Occipital lobe (tissue), 3 donors: ENCODE measurements at places on chromosomes 4 and X.

DNA sequence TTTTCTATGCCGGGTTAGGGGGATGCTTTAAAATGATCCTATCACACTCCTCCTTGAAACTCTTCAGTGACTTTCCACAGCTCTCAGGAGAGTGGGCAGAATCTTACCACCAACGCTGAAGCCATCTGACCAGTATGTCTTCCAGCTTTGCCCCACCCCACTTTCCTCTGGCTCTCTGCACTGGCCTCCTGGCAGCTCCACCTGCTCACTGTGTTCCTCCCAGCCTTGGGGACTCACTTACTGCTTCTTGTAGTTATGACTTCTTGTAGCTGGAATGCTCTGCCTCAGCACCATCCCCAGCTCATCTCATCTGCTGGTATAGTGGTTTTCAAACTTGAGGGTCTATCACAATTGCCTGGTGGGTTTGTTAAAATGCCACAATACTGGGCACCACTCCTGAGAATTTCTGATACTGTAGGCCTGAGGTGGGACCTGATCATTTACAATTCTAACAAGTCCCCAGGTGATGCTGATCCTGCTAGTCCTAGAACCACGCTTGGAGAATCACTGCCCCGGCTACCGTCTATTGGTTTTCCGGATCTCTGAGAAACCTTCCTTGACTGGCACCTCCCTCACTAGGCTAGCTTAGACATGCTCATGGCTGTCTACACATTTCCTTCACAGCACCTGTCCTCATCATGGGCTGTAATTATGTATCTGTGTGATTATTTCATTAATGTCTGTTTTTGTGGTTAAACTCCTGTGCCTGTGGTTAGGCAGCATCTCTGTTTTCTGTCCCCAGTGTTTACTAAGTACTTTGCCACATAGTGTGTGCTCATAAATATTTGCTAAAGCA is 152.2 kb downstream of the MGST2 start:
- no peak for DNase-seq

DNA sequence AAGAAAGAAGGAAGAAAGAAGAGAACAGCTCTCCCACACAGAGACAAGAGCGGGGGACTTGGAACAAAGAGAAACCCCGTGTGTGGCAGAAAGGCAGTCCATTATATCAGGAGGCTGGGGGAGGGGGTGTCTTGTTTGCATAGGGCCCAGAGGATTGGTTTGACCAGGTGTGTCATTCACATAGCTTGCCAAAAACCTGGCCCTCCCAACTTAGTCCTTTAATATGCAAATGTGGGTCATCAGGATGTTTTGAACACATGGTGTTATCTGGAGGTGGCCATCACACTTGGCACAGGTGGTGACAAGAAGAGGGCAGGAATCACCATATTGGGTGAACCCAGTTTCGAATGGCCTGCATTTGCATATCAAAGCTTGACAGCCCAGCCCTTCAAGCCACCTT is 111.7 kb downstream of the LINC00632 start:
- no peak for DNase-seq

GRCh38 chr4:153081693-153082092 is 122.5 kb upstream of the TRIM2 start:
- DNase-seq: no peak

DNA sequence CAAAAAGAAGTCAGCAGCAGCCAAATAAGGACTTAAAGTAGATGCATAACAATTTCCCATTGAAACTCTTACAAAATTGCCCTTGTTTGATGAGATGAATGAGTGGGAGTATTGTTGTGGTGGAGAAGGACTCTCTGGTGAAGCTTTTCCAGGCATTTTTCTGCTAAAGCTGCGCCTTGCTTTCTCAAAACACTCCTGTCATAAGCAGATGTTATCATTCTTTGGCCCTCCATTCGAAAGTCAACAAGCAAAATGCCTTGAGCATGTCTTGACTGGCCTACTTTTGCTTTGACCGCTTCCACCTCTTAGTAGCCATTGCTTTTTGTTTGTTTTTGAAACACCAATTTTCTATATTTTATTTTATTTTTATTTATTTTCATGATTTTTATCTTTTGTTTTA is 340.9 kb upstream of the FGF13 start:
- no peak for DNase-seq

GRCh38 chr4:158155656-158156356 is 17.0 kb downstream of the GASK1B start:
- no peak for DNase-seq

DNA sequence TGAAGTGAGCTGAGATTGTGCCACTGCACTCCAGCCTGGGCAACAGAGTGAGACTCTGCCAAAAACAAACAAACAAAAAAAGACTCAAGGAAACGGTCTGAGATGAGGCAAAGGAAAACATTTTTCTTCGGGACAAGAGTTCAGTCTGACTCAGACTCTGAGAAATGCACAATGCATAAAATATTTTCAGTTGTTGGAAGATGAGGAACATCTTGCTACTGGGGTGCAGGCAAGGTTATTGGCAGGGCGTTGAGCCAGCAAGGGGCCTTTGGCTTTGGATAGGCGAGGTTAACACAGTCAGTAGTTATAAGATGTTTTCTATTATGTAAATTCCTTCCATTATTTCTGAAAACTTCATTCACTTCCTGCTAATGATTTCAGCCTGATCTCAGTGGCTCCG is 96.1 kb upstream of the VCX start:
- no peak for DNase-seq

DNA sequence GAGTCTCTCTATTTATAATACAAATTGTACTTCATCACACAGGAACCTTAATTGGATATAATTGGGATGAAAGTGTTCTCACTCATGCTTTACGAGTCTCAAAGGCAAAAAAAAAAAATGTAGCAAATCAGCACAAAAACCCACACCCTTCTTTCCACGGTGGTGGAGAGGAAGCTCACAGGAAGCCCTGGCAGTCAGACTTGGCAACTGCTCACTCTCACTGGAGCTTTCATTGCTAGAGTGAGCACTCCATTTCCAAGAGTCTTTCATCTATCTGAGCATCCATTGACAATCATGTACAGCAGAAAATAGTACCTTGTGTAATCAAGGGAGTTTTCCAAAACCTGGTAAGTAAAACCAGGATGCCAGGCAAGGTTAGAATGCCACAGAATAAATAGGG is 2159.4 kb upstream of the AGA start:
- DNase-seq: no peak

GRCh38 chr4:155887045-155887444 is 16.5 kb upstream of the TDO2 start:
- DNase-seq: no peak

DNA sequence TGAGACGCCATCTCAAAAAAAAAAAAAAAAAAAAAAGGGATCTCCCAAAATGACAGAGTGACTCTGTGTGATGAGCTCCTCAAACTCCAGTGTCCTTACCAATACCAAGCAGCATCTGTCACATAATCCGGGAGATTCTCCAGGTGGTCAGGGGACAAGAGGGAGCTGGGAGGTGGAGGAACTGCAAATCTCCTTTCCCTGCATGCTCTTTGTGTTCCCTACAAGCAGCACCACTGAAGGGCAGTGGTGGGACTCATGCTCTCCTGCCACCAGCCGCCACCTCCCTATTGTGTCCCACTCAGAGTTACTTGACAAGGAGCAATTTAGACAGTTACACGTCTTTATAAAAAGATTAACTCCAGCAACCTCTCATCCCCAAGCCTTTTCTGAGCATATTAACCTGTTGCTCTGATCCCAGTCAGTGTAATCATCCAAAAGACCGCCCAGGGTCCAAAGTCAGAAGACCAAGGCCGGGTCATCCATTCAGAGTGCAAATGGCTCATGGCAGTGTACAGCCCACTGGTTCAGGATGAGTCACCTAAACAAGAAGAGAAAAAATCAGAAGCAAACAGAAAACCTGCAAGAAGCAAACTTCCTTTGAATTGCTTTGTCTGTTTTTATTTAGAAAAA is 23.6 kb downstream of the MGST2 start:
- no peak for DNase-seq

DNA sequence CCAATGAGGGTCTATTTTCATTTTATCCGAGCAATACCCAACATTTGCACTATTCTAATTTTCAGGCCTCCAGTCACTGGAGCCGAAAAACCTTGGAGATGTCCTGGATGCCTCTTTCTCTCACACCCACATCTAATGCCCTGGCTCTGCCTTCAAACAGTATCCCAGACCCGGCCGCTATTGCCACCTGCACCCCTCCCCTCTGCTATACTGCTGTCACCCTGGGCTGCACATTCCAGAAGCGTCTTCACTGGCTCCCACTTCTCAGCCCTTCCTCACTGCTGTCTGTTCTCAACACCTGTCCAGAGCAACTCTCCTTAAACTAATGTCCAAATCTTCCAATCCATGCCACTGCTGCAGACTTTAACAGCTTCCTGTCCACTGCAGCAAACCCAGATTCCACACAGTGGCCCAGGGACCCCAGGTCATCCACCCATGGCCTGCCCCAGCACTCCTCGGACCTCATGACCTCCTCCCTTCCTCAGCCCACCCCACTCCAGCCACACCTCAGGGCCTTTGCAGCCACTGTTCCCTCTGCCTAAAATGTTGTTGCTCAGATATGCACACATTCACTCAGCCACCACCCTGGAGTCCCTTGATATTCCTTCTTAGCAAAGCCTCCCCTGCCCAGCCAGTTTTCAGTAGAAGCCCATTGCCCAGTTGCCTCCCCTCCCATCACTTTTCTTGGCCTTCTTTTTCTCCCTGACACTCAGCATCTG is 30.5 kb upstream of the PPP2R2C start:
- DNase-seq: no peak

- no peak for DNase-seq
Observed at GRCh38 chr4:184811526-184812198, 14.1 kb downstream of the ACSL1 start.
